Bladder microvascular endothelial cell (primary cell): ENCODE measurements at places on chromosomes 4 and X. TPM values are rescaled to one million over a fixed set of nuclear protein-coding genes. Genes with fewer than 3 reads are reported as not detected.

The TMPRSS11D gene
- total RNA-seq, result 0.16 TPM in 1 of 2 replicates, not detected in the other

The MTTP gene
- not detected in 2 replicates for total RNA-seq

The GJB1 gene
- not detected in 2 replicates for total RNA-seq

The CTSO gene
- total RNA-seq, result 5.5 and 5.7 TPM in 2 replicates

The OPRPN gene
- not detected in 2 replicates for total RNA-seq
